ENCODE measurements at places on chromosomes 12 and 14. TPM values are rescaled to one million over a fixed set of nuclear protein-coding genes. Genes with fewer than 3 reads are reported as not detected.

DNA sequence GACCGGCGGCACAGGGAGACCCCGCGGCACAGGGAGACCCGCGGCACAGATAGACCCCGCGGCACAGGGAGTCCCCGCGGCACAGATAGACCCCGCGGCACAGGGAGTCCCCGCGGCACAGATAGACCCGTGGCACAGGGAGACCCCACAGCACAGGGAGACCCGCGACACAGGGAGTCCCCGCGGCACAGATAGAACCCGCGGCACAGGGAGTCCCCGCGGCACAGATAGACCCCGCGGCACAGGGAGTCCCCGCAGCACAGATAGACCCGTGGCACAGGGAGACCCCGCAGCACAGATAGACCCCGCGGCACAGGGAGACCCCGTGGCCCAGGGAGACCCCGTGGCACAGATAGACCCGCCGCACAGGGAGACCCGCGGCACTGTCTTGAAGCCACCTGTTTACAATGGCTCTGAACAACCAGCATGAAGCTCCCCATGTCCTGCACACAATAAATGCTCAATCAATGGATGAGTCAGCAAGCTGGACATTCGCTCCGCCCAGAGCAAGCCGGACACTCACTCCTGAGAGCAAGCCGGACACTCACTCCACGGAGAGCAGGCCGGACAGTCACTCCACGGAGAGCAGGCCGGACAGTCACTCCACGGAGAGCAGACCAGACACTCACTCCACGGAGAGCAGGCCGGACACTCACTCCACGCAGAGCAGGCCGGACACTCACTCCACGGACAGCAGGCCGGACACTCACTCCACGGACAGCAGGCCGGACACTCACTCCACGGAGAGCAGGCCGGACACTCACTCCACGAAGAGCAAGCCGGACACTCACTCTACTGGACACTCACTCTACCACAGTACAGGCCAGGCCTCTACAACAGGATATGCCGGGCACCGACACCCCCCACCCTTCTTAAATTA lies 121.9 kb downstream of the RFLNA start:
- no peak for DNase-seq

DNA sequence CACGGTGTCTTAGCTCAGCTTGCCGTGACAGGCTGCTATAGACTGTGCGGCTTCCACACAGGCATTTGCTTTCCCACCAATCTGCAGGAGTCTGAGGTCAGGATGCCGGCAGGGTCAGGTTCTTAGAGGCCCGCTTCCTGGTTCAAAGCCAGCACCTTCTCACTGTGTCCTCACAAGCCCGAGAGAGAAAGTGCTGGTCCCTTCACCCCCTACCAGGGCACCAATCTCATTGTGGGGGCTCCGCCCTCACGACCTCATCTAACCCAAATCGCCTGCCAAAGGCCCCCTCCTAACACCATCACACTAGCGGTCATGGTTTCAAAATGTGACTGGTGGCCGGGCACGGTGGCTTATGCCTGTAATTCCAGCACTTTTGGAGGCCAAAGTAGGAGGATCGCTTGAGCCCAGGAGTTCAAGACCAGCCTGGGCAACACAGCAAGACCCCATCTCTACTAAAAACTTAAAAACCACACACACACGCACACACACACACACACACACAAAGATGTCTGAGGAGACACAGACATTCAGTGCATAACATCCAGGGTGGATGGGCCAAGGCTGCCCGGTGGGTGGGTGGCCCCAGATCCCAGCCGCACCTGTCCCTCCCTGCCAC lies 26.8 kb downstream of the MMP17 start:
- DNase-seq, result no peak

CCDC38 gene
- total RNA-seq, result not detected

DNA sequence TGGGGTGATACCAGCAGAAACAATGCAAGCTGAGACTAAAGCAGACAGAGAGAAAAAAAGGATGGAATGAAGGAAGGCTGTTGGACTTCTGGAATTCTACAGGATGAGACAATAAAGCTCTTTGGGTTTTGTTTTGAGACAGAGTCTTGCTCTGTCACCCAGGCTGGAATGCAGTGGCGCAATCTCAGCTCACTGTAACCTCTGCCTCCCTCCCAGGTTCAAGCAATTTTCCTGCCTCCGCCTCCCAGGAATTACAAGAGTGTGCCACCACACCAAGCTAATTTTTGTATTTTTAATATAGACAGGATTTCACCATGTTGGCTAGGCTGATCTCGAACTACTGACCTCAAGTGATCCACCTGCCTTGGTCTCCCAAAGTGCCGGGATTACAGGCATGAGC lies 115.4 kb downstream of the EXOC5 start:
- no peak for DNase-seq

DNA sequence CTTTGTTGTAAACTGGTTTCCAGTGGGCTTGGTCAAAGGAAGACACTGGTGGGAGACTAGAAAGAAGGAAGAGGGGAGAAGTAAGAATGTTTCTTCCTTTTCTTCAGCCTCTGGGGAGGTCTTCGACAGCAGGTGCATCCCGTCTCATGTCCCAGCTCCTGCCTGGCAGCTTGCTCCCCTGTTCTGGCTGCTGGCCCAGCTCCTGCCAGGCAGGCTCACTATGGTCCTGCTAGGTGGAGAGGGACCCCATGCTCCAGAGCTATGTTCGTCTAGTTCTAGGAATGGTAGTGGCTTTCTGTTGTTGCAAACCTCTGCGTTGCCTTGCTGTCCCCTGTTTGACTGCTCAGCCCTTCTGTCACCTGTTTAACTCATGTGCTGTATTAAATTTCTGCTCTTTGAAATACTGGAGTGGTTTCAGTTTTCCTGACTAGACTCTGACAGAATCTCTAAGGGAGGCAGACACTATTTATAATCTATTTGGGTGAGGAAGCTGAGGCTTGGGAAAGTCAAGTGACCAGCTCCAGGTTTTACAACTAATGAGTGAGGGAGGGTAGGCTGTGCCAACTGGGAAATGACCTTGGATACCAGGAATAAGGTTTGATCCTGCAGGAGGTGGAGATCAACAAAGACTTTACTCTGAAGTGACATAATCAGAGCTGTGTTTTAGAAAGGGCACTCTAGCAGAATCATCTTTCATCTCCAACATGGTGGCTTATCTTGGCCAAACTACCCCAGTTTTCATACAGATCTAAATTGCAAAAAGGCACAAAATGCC lies 94.7 kb upstream of the DDHD1 start:
- no peak for DNase-seq

SLC5A8 gene
- total RNA-seq, result not detected

IFT81 gene
- 0.91 TPM for total RNA-seq

PGF gene
- total RNA-seq, result not detected

- no peak for DNase-seq
Observed at GRCh38 chr14:74578479-74578878, 33.6 kb downstream of the LTBP2 start.

DNA sequence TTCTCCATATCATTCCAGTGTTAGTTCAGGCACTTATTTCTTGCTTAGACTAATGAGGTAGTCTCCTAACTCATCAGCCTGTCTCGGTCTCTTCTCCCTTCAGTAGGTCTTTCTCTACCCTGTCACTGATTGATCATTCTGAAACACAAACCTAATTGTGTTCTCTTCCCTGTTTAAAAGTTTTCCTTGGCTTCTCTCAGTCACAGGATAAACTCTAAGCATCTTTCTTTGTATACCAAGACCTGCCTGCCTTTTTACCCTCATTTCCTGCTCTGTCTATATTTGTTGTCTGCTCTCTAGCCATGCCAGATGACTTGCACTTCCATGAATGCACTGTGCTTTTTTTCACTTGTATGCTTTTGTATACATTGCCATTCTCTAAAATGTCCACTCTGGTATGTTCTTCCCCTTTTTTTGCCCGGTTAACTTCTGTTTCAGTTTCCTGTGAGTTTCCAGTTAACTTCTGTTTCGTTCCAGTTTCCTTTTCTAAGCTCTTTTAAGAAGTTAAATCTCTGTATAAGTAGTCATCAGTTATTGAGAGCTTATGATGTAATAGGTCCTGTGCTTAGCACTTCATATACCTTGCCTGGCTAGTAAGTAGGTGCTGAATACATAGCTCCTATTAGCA lies 12.8 kb downstream of the DIP2B start:
- DNase-seq, result peak; percentile 33

GRCh38 chr12:25833657-25834056 lies 124.8 kb upstream of the RASSF8 start:
- DNase-seq, result no peak

ATP5F1B gene
- 277 TPM for total RNA-seq

ACRBP gene
- 13.7 TPM for total RNA-seq

DNA sequence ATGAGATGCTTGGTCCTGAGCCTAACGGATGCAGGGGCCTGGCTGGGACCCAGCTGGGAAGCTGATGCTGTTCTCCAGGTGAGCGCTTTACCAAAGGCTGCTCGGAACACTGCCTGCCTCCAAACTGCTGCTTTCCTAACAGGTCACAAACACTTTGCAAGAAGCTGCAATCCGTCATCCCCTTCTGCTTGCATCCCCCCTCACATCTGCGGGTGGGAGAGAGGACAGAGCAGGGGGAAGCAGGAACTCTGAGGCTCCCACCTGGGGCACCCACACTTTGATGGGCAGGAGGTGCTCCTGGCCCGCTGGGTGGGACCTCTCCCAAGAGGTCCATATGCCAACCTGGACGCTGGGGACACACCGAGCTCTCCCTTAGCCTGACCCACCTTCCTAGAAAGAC lies 24.9 kb upstream of the PPP2R5C start:
- DNase-seq, result no peak

GRCh38 chr12:29146196-29146595 lies 2.9 kb upstream of the FAR2 start:
- no peak for DNase-seq

PRIMA1 gene
- total RNA-seq, result not detected

GLS2 gene
- total RNA-seq, result 1.3 TPM
